MG63 (cell line): ENCODE measurements at places on chromosomes 4 and X. TPM values are rescaled to one million over a fixed set of nuclear protein-coding genes. Genes with fewer than 3 reads are reported as not detected.

DNA sequence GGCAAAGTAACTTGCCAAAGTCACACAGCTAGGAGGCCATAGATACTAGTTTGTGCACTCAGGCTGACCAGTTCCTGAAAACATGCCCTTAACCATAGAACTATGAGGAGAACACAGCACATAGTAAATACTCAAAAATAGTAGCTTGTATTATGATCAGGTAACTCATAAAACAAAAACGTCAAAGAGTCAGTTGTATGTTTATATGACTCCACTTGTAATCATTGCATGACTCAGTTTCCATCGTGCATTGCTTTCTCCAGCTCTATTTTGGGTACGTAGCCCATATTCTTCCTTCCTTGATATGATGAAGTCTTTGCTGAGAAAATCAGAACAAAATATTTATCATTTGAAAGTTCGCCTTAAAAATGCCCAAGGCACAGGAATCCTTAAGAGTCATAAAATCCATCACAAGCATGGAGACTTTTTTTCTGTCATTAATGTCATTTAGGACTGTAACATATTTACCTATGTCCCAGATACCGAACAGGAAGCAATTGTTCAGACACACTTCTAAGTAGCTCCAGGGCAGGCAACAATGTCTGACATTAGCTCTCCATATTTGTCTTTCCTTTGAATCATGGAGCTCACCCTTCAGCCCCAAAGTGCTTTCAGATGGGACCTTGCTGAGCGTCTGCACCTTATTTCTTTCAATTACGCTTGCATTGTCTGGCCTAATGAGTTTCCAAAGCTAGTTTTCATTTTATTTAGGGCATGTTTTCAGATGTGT is 11.2 kb upstream of the MID1 start:
- DNase-seq: no peak

DNA sequence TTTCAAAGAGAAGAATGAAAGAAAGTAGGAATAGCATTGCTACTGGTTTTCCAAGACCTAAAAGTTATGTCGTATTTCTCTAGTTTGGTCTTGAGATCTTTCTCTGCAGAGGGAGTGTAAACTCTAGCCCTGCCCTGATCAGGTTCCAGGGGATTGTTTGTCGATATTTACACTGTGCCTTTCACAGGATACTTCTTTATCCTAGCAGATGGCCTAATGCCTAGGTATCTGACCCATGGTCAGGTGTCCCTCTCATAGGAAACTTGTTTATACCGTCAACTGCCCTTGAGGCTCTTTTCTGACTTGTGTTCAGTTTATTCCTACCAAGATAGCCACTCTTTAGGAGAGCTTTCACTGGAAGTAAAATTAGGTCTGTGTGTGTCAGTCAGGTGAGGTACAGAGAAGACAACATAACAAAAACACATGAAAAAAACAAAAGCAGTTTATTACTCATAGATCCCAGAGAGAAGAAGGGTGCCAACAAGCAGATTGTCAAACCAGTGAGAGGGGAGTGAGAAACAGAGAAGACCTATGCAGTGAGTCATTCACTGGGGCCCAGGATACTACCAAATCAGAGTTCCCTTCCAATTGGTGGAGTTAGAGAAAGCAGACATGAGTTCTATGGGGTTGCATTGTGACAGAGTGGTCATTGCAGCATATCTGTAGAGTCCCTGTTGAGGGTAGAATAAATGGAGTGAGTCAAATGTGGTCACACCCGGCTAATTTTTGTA is 40.6 kb upstream of the THOC2 start:
- DNase-seq: no peak

DNA sequence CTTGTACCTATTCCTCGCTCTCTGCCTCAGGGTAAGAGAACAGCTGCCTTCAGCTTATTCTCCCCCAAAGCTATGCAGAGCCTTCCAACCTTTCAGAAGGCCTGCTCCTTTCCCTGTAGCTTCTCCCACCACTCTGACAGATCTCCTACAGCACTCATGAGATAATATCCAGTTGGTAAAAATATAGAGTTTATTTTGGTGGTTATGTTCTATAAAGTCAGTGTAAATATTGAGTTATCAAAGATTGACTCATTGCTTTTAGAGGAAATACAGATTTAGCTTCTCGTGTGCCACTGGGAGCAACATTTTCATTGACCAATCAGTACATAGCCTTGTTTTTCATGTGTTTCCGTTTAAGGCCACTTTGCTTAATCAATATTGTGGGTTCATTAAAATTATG is 216.2 kb upstream of the TECRL start:
- no peak for DNase-seq

DNA sequence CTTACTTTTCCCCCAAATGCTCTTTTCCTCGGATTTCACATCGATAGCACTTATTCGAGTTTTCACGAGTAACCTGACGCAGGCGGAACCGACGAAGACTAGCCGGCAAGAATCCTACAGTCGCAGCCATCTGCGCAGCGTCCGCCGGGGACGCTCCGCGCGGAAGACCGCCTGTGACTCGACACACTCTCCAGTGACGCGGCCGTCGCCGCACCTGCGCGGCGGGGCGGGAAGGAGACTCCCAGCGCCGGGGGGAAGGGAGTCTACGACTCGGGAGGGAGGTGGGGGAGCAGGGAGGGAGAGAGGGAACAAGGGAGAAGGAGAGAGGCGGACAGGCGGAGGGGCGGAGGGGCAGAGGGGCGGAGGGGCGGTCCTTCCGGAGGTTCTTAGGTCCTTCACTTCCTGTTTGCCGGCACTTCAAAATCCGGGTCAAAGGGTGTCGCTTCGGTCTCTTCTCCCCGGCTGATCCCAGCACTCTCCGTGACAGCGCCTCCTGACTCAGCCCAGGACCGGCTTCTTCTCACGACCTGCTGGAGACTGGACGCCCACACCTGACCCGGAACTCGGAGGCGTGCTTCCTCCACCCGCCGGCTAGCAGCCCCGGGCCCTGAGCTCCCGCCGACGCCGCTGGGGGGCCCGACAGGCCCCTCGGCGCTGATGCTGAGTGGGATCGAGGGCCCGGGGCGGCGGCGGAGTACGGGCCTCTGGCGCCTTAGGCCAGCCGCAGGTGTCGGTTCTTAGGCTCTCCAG is at the start of gene USP38:
USP38 (plus strand) TSS at position 415 of the 750 bp plus-strand sequence. CDS start 534 bp downstream, outside the sequence.
- peak; percentile 86 for DNase-seq

DNA sequence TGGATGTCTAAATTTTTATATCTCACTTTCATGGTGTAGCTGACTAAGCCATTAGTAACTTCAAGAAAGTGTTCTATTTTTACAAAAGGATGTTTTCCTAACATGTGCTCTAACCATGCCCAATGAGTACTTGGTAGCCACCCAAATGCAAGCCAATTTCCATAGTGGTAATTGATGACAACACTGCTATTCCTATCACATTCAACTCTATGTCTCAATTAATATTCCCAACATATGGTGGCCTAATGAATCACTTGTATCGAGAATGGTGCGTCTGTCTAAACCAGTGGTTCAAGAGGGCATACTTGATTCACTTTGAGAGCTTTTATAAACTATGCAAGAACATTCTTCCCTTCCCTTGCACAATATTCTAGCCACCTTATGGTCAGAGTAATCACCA is 112.9 kb upstream of the GPRIN3 start:
- no peak for DNase-seq

DNA sequence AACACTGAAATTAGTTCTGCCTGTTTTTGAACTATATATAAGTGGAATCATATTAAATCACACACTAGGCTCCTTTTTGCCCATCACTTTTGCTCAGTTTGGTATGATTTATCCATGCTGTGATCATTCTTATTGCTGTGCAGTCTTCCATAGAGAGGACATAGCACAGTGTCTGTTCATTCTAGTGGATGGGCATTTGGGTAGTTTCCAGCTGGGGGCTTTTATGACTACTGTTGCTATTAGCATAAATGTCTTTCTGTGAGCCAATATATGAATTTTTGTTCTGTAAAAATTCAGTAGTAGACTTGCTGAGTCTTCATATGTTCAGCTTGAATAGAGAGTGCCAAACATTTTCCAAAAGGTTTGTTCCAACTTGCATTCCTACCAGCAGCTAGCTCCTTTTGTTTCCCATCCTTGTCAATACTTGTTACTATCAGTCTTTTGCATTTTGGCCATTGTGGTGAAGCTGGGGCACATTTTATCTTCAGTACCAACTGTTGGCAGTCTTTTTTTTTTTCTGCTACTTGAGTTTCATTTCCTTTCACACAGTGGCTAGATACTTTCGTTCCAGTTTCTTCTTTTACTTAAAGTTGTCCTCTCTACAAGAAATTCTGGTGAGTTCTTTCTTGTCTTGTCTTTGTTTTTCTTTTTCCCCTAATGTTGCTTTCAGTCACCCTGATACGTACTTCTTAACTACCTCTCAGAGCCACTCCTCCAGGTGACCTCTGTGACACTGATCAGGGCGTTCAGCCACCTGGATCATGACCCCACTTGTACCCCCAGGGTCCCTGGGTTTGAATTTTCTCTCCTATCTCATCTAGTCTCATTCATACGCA is 87.0 kb downstream of the ANXA3 start:
- DNase-seq: no peak

USP27X gene
- 0.56 and 1.3 TPM in 2 replicates for total RNA-seq

MAGEA2 gene
- total RNA-seq: not detected in 2 replicates

EDA2R gene
- 0.59 and 2.8 TPM in 2 replicates for total RNA-seq
